ENCODE measurements at places on chromosomes 13 and 19.

- DNase-seq = no peak
These were observed 37.4 kb upstream of the RCBTB2 start for GRCh38 chr13:48570216-48570828.

DNA sequence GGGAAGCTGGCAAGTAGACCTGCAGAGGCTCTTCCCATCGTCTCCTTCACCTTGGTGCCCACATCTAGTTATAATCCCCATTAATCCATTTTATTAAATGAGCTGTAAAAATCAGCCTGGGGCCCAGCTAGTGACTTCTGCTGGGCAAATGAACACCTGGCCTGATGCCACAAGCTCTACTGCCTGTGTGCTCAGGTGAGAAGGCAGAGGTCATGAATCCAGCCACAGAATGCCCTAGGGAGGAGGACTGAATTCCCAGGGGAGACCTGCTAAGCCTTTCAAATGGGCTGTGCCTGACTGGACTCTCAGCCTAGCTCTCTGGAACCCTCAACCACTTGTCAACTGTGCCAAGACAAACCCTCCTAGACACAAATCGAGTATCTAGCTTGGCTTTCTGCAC lies 74.0 kb downstream of the PDS5B start:
- DNase-seq = no peak

DNA sequence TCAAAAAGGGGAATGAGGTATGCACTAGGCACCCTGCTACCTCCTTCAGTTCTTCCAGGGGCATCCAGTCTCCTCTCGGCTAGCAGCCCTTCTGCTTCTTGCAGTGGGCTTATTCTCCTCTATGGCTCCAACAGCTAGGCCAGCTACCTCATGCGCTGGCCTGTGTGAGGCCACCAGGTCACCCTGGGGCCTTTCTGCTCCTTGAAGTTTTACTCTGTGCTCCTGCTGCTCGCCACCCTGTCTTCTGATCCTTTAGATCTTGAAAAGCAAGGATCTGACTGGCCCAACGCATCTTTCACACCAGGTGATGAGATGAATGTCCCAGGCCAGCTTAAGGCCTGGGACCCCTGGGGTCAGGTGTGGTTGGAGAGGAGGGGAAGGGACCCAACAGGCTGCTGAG lies 66.2 kb downstream of the RUBCNL start:
- no peak for DNase-seq

GRCh38 chr13:31846182-31846938 lies 107.0 kb downstream of the RXFP2 start:
- DNase-seq = peak; percentile 92

- DNase-seq = no peak
These were observed 14.9 kb downstream of the HNRNPM start for GRCh38 chr19:8459520-8460270.

DNA sequence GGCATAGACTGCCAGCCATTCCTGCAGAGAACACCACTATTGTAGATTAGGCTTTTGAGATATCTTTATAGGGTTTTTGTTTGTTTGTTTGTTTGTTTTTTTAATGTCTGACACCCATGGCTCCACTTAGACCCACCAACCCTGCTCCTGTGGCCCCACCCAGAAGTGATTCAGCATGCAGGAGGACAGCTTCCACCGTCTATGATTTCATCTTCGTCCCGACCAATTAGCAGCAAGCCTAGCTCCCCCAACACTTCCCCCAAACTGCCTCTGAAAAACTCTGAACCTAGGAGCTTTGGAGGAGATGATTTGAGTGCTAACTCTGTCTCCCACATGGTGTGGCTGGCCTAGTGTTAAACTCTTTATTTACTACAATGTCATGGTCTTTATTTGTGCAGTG lies 108.3 kb upstream of the RXFP2 start:
- DNase-seq = no peak

DNA sequence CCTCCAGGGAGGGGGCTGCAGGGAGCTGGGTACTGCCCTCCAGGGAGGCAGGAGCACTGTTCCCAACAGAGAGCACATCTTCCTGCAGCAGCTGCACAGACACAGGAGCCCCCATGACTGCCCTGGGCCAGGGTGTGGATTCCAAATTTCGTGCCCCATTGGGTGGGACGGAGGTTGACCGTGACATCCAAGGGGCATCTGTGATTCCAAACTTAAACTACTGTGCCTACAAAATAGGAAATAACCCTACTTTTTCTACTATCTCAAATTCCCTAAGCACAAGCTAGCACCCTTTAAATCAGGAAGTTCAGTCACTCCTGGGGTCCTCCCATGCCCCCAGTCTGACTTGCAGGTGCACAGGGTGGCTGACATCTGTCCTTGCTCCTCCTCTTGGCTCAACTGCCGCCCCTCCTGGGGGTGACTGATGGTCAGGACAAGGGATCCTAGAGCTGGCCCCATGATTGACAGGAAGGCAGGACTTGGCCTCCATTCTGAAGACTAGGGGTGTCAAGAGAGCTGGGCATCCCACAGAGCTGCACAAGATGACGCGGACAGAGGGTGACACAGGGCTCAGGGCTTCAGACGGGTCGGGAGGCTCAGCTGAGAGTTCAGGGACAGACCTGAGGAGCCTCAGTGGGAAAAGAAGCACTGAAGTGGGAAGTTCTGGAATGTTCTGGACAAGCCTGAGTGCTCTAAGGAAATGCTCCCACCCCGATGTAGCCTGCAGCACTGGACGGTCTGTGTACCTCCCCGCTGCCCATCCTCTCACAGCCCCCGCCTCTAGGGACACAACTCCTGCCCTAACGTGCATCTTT lies 7.8 kb upstream of the CEACAM5 start:
- no peak for DNase-seq

DNA sequence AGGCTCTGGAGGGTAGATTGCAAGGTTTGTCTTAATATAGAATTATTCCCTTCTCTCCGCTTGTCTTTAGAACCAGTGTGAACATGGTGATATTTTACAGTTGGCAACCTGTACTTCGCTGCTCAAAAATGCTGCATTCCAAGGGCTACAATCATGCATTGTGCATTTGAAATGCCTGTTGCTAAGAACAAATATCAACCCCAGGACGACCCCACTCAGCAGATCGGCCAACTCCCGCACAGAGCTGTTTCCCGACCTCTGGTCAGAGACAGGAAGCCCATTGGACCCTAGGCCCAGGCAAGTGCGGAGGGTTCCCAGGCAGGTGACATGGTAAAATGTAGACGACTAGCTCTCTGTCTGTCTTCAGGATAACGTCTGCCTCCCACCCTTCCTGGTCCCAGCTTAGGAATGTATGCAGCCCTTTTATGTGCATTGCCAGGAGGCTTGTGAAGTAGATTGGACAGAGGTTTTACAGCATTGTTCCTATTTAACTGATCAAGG lies 263.5 kb downstream of the FOXO1 start:
- DNase-seq = no peak

DNA sequence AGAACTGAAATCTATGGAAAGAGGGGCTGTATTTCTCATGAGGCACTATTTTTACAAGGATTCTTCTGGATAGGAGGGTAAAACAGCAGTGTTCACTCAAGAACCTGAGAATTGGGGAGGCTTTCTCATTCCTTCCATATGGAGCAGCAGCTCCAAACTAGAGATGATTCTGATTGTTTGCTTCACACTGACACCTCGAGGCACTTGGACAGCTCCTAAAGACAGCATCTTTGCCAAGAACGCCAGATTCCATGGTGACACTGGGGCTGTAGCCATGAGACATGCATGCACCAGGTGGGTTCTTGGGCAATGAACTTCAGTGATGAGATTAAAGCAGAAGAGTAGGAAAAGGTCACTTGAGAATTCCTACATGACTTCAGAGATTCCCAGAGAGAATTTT lies 361.5 kb upstream of the HTR2A start:
- no peak for DNase-seq

Measured in natural killer cell treated with Interleukin-12 subunit alpha and Interleukin-12 subunit beta and Interleukin-15 and Interleukin-18, amount 100 ng/mL, for 72 hours (primary cell).